Hindlimb muscle (tissue), 1 donor: ENCODE measurements at places on chromosomes 12 and 14. TPM values are rescaled to one million over a fixed set of nuclear protein-coding genes. Genes with fewer than 3 reads are reported as not detected.
A peak's percentile ranks its signal among the peaks of the same experiment; 100 is the strongest.

DNA sequence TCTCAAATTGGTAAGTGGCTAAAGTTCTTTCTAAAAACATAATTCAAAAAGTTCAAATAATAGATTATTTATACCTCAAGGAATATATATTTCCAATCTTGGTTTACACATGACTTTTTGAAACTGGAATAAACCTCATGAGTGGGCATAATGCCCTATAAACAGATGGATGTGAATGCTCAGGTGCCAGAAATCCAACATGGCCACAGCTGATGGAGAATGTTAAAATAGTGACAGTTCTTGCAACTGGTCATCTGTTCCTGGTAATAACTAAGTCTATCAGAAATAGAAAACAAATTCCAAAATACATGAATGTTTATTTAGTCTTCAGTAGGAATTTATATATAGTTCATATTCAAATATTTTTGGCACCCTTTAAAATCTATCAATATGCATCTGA lies 21.6 kb upstream of the CNOT2 start:
- no peak for DNase-seq

- DNase-seq, result no peak
These were observed 1251.2 kb downstream of the AACS start for GRCh38 chr12:126316411-126316810.

GRCh38 chr12:22543246-22544037 lies 900 bp downstream of the C2CD5 start:
- DNase-seq, result no peak

GRCh38 chr12:43964033-43964432 lies 128.2 kb downstream of the TMEM117 start:
- DNase-seq, result no peak

GRCh38 chr12:91355150-91356006 lies 172.8 kb upstream of the DCN start:
- peak; percentile 84 for DNase-seq

DNA sequence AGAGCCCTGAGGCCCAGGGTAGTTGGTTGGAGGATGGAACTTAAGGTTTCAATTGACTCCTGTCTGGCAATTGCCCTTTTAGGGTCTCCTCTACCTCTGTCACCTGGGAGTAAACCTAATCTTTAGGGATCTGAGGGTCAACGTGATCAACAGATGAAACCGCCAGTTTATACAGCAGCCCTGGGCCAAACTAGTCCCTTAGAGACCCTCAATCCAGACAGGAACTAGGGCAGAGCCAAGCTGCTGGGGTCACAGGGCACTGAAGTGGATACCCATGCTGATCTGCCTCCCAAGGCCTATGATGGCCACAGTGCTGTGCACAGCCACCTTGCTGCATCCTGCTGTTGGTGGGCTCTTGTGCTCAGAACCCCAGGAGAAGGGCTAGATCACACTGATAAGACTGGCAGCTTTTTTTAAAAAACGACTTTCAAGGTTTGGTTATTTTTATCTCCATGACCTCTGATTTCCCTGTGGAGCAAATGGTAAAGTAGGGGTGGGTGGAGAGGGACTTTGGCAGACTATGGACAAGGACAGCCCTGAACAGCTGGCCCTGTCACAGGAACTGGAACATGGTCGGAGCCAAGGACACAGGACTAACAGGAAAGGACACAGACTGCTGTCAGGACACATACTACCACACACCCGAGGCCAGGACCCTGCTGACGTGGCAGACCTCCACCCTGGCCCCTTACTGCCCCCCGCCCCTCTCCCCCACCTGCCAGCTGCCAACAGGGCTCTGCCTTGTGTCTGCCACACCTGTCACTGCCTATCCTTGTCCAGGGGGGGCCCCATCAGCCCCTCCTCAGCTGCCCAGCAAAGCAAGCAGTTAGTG lies 474 bp downstream of the FITM1 start:
- peak; percentile 52 for DNase-seq

GRCh38 chr12:47766502-47767215 lies 6.4 kb upstream of the SLC48A1 start:
- no peak for DNase-seq

GRCh38 chr14:79197516-79197915 lies 1013.8 kb downstream of the DIO2 start:
- no peak for DNase-seq

DNA sequence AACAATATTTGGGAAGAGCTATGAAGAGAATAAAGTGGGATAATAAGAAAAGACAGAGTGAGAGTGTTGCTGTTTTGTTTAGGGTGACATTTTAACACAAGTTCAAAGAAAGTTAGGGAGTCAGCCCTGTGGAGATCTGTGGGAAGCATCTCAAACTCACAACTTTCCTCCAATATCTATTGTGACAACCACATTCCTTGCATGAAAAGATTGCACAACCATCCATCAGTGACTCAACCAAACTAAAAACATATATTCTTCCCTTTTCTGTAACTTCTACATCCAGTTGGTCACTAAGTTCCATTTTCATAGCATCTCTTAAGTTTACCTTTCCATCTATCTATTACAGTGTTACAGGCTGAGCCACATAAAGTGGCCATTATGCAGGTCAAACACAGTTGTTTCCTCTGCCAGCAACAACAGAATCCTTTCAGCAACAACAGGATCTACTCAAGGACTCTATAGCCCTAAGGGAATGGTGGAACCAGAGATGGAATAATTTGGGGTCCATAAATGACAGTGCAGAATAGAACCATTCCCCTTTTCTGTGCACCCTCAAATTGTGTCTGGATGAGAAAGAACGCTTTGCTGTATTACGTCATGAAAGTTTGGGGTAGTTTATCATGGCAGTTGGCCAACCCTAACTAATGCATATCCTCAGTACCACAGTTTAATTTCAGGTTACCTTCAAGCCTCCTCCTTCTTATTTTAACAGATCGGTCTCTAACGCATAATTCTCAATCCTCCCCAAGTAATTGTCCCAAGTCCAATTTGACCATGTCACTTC lies 118.8 kb downstream of the ST8SIA1 start:
- no peak for DNase-seq

The STON2 gene
- polyA plus RNA-seq, result 20.5 TPM

The CLEC14A gene
- polyA plus RNA-seq, result 24.4 TPM

The STYK1 gene
- polyA plus RNA-seq, result not detected

The EMP1 gene
- polyA plus RNA-seq, result 111 TPM

The KITLG gene
- polyA plus RNA-seq, result 13.1 TPM

The ANAPC5 gene
- 113 TPM for polyA plus RNA-seq
